ENCODE measurements at places on chromosomes 16 and 17. TPM values are rescaled to one million over a fixed set of nuclear protein-coding genes. Genes with fewer than 3 reads are reported as not detected.
A peak's percentile ranks its signal among the peaks of the same experiment; 100 is the strongest.

- no peak for DNase-seq
Measured at GRCh38 chr16:27444015-27444414, 42.0 kb downstream of the IL21R start.

DNA sequence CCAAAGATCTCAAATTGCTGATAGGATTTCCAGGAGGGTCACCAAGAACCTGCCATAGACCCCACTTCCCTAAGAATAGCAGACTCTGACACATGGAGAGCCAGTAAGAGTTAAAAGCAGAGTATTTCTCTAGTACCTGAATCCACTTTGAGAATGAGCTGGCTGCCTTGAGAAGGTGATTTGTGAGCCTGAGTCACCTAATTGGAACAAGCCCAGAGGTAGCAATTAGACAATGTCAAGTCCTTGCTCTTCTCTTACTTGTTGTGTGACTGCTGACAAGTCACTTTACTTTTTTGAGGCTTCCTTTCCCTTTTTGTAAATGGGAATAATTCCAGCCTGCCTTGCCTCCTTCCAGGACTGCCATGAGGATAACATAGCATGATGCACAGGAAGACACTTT lies 76.1 kb upstream of the ASIC2 start:
- no peak for DNase-seq

GRCh38 chr16:87635541-87636049 lies 33.3 kb downstream of the JPH3 start:
- DNase-seq: peak; percentile 17

GRCh38 chr16:75415169-75415905 lies 18.0 kb downstream of the CFDP1 start:
- no peak for DNase-seq

- no peak for DNase-seq
Measured at GRCh38 chr17:17523731-17524490, 27.7 kb upstream of the RASD1 start.

RANBP10 gene
- 46.6 TPM for total RNA-seq

GRCh38 chr17:45384047-45384788 lies 48.5 kb downstream of the ARHGAP27 start:
- DNase-seq: no peak

- DNase-seq: no peak
Measured at GRCh38 chr16:15494236-15494635, 59.8 kb downstream of the BMERB1 start.

IL17C gene
- total RNA-seq: not detected

DNA sequence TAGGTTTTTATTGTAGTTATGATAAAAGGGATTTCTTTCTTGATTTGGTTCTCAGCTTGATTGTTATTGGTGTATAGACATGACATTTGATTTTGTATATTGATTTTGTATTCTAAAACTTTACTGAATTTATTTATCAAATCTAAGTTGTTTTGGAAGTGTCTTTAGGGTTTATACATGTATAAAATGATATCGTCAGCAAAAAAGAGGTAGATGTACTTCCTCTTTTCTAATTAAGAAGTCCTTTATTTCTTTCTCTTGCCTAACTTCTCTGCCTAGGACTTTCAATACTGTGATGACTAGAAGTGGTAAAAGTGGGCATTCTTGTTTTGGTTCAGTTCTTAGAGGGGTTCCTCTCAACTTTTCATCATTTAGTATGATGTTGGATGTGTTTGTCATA lies 487.3 kb upstream of the KIF2B start:
- no peak for DNase-seq

INO80E gene
- total RNA-seq: 74.8 TPM

DNA sequence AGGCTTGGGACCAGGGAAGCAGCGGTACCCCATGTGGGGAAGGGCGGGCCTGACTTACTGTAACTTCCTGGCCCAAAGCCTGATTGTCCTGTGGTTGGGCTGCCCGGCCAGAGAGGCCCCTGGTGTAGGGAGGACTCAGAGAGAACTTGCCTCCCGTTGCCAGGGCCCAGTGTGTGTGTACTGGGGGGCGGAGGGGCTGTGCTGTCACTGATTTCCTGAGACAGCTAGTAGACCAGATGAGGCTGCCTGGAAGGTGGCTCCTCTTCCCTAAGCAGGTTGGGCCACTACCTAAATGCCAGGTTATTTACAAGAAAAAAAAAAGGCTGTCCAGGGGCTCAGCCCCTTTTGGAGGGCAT lies 16.7 kb downstream of the SOCS3 start:
- DNase-seq: peak; percentile 64

GRCh38 chr16:25570131-25570530 lies 121.6 kb upstream of the HS3ST4 start:
- DNase-seq: no peak

Data from gastrocnemius medialis (tissue), 4 donors.